Brain (organoid and tissue), 16 donors: ENCODE measurements at places on chromosomes 6 and 20. TPM values are rescaled to one million over a fixed set of nuclear protein-coding genes. Genes with fewer than 3 reads are reported as not detected.

GRCh38 chr6:93341900-93342613 lies 77.3 kb downstream of the EPHA7 start:
- DNase-seq = no peak

DNA sequence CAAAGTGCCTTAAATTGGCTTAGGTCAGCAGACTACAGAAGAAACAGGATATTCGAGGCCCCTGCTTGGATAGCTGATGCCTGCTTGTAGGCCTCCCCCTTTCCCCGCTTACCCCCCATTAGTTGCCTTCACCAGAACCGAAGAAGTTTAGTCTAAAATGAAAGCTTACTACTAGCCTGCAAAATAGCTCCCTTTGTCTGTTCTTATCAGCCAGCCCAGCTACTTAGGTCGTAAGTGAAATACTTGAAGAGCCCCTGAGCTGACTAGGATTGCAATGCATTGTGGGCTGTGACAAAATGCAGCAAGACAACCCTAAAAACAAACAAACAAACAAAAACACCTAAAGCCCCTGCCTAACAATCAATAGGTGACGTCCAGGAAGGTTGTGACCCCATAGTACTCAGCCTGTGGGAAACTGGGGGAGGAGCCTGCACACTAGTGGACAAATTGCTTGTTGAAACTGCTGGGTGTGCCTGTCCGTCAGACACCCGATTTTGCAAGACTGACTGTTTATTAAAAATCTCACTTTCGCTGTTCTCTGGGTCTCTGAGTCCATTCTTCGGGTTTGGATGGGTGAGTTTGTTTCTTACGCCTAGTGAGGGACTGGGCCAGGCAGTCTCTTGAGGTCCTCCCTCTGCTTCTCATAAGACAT lies 105.0 kb upstream of the DUSP22 start:
- DNase-seq = no peak

- no peak for DNase-seq
These were observed 6.8 kb upstream of the MRPS10 start for GRCh38 chr6:42224222-42225028.

- DNase-seq = no peak
These were observed 273.4 kb downstream of the KIF16B start for GRCh38 chr20:16299897-16300296.

GRCh38 chr6:47028835-47029360 lies 13.2 kb downstream of the ADGRF1 start:
- no peak for DNase-seq

- DNase-seq = no peak
These were observed 680.9 kb upstream of the AGPAT4 start for GRCh38 chr6:161954699-161955276.

DNA sequence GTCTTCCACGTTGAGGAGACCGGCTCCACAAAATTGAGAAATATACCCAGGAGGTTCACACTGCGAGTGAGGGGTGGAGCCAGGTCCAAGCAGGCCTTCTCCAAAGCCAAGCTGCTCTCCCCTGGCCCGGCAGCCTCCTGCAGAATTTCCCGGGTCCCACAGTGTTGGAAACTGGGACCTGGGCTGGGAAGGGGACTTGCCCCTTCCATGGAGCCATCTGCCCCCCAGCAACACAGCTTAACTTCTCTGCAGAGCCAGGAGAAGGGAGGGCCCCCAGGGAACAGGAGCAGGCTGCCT lies 35.4 kb downstream of the MDFI start:
- DNase-seq = no peak

DNA sequence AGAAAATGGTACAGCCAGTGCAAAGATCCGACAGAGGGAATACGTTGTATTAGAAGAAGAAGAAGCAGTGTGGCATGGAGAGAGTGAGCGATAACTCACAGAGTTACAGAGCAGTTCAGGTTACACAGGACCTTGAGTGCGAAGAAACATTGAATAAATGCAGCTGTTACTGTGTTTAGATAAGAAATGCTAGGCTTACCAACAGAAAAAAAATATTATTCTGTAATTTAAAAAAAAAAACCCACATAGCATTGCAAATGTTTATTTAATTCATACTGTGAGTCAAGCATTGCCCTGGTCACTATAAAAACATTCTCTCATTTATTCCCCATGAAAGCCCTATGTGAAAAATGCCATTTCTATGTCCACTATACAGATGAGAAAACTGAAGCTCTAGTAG lies 373.4 kb upstream of the EPHA7 start:
- no peak for DNase-seq

DNA sequence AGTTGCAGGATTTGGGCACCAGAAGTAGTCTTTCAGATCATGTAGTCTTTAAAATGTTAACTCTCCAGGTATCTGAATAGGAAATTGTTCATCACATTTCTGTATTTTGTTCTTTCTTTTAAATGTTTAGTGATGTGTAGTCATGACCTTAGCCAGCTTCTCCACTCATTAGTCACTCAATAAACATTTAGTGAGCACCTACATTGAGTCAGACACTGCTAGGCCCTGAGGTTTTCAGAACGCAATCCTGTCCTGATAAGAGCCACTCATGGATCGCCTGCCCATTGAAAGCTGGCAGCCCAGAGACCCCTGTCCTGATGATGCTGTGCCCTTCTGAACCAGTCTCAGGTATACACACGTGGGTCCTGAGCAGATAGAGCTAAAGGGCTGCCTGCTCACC lies 163.4 kb upstream of the HEY2 start:
- no peak for DNase-seq

DNA sequence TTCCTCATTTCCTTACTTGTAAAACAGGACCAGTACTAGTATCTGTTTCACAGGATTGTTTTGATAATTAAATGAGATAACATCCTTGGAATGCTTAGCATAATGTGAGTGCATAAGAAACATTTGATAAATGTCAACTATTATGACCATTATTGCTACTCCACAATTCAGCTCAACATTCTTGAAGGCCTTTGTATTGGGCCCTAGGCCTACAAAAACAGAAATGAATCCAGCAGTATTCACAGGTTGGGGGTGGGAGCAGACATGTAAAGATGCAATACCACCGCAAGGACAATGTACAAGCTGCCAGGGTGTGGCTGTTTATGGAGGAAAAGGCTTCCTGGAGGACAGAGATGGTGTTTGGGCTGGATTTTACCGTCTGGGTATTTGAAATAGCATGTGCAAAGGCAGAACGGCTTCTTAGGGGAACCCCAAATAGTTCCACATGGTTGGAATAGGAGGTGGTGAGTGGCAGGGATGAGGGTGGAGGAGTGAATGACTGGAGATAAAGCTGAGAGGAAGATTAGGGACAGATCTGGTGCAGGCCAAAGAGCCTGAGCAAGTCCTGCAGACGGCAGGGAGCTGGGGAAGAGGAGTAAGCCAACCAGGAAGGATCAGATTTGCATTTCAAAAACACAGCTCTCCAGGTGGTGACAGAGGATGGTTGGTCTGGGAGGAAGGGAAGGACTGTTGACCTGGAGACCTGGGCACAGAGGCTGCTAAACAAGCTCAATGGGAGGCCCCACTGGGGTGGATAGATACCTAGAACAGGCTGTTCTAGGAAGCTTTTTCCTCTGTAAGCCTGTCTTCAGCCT lies 57.0 kb upstream of the EPB41L1 start:
- DNase-seq = no peak

DNA sequence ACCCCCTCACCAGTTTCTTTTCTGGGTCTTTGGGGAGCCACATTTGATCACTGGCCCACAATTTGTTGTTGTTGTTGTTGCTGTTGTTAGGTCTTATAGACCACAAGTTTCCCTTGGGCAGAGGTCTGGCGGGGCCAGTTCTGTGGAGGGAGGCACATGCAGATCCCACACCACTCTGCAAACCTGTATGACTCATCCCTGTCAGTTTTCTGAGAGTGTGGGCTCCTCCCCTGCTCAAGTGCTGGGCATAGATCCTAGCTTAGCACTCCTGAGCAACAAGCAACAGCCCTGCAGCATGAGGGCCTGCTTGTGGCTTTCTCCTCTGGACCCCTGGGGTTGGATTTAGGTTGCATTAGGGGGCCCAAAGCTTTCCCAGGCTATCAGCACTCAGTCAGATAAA lies 411.1 kb upstream of the HTR1E start:
- no peak for DNase-seq

DNA sequence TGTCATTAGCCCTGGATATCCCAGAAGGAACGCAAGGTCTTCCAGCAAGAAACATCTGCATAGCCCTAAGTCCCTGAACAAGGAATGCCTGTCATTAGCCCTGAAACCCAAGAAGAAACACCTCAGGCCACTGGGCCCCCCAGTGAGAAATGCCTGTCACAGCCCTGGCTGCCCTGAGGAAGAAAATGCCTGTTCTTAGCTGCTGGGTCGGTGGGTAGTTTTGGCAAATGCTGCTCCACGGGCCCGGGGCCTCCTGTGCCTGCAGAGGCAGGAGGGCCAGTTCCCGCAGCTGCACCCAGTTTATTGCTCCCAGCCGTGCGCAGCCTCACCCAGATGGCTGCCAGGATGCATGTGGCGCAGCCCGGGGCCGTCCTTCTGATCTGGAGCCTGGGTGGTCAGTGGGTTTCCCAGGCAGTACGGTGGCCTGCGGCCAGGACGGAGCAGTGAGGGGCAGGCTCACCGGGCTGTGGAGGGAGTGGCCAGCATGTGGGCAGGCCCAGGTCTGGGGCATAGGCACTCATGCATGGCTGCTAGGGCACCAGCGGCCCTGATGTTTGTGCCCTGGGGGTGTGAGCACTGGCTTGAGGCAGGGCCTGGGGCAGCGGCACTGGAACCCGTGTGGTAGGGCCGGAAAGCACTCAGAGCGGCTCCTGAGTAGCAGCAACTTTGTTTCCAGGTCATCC lies 219.0 kb downstream of the ERMARD start:
- DNase-seq = no peak

DNA sequence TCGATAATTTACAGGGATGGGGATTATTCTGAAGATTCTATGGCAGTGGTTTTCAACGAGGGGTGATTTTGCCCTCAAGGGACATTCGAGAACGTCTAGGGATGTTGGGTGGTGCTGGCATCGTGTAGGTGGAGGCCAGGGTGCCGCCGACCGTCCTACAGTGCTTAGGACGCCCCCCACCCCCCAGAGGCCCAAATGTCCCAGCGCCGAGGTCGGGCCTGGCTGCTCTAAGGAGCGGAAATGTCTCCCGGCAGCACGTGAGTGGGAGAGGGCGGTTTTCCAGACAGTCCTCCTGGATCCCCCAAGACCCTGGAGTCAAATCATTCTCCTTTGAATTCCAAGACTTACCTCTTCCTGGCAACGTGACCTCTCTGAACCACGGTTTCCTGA lies 101.9 kb downstream of the CDH4 start:
- DNase-seq = no peak

DNA sequence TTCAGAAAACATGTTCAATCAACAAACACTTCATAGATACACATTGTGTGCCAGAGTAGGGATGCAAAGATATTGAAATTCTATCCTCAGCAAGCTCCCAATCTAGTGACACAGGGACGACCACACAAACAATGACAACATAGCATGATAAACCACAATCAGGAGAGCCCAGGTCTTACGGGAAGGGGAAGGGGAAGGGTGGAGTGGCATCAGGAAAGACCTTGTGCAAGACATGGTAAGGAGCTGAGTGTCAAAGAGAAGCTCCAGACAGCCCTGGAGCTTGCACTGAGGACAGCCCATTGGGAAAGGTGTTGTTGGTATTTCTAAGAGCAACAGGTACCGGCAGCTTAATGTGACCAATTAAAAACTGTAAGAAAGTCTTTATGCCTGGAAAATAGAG lies 103.6 kb downstream of the PDE7B start:
- no peak for DNase-seq

DNA sequence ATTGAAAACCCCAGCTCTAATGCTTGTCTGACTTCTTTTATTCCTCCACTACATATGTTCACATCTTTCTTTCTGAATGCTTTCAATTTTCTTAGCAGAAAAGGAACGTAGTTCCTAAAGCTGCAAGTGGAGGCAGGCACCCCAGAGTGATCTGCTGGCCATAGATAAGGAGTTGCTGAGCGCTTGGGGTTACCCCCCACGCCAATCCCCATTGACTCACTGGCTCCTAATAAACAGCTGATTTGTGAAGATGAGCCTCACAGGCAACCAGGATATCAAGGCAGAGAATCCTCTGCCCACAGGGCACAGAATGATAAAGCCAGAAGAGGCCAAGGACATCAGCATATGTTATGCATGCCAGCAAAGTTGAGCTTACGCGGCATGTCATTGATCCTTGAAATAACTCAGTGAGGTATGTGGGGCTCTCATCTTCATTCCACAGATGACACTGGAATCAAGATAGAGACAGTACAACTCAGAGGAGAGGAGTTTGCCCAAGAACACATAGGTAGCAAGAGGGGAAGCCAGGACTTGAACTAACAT lies 129.1 kb upstream of the PTPRT start:
- no peak for DNase-seq

DNA sequence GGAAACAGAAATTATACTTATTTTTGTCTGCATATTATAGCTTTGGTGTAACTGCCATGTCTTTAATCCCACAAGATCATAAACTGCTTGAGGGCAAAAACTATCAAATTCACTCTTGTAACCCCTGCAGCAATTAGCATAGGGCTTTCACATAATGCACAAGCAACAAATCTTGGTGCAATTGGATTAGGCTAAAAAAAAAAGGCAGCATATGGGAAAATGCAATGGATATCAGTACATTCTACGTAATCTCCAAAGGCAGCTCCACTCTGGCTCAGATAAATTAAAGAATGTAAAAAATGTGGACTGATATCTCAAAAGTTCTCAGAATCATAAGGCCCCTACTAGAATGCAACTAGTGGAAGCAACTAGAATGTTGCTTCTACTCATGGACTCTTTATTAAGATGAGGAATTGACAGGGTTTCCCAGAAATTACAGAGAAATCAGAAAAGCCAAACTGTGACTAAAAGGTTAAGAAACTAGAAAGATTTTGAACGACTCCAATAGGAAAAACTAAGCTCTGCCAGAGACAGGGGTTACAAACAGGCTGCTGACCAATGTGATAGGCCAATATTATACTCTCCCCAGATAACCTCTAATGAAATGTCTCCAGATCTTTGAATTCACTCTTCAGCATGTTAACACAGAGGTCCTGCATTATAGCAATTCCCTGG lies 55.0 kb downstream of the FILIP1 start:
- peak; percentile 13 for DNase-seq

DNA sequence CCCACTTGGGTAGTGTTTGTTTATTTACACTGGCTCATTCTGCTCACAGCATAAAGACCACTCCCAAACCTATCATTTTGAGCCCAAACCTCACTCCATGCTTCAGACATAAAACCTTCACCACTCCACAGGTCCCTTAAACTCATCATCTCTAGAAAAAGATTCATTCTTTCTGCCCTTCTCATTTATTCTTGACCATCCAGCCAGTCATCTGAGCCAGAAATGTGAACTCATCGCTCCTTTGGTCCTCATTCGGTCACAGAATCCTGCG lies 12.4 kb downstream of the TPMT start:
- no peak for DNase-seq

DNA sequence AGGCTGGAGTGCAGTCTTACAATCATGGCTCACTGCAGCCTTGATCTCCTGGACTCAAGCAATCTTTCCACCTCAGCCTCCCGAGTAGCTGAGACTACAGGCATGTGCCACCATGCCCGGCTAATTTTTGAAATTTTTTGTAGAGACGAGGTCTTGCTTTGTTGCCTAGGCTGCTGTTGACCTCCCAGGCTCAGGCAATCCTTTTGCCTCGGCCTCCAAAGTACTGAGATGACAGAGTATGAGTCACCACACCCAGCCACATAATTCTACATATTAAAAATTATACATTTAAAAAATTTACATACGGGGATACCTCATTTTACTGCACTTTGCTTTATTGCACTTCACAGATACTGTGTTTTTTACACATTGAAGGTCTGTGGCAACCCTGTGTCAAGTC lies 115.1 kb downstream of the MAN1A1 start:
- DNase-seq = no peak

WRNIP1 gene
- 79.9 TPM for polyA plus RNA-seq

ELOVL2 gene
- polyA plus RNA-seq = 25.3 TPM

PKIB gene
- polyA plus RNA-seq = 8.3 TPM

FITM2 gene
- 7.6 TPM for polyA plus RNA-seq

SLC2A10 gene
- polyA plus RNA-seq = 1.1 TPM

SIRPA gene
- polyA plus RNA-seq = 71.6 TPM

CD83 gene
- polyA plus RNA-seq = 7.3 TPM

NINL gene
- 7.2 TPM for polyA plus RNA-seq
